Kidney capillary endothelial cell (primary cell): ENCODE measurements at places on chromosomes 13 and 19.
A peak's percentile ranks its signal among the peaks of the same experiment; 100 is the strongest.

- DNase-seq = no peak
Observed at GRCh38 chr19:3386447-3387234, 20.3 kb downstream of the NFIC start.

GRCh38 chr13:35164324-35164932, 222.4 kb downstream of the NBEA start:
- DNase-seq = peak; percentile 63

GRCh38 chr13:49679246-49679645, 12.0 kb downstream of the EBPL start:
- DNase-seq = no peak

DNA sequence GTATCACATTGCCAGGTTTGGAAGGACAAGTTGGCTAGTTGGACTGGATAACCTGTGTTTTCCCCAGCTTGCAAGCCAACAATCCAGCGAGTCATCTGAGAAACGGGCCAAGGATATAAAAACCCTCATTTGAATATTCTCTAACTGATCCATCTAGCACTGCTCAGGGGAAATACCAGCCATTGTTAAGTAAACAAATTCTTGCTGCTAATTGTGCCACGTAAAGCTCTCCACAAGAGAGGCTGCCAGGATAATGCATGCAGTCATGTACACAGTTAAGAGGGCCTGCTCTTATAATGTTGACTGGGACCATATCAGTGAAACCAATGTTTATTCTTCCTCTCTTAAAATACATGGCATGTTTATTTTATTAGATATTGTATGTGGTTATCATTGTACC, 663.2 kb upstream of the SGCG start:
- DNase-seq = no peak

- DNase-seq = peak; percentile 19
Observed at GRCh38 chr19:40191836-40192646, 815 bp downstream of the MAP3K10 start.
